Left kidney (tissue), 8 donors: ENCODE measurements at places on chromosomes 12 and 14. TPM values are rescaled to one million over a fixed set of nuclear protein-coding genes. Genes with fewer than 3 reads are reported as not detected.

The ZDHHC22 gene
- 0.57 TPM for polyA plus RNA-seq

The KIF5A gene
- 0.42 TPM for polyA plus RNA-seq

The CLEC4A gene
- polyA plus RNA-seq: 3.5 TPM

The SLC7A8 gene
- polyA plus RNA-seq: 92.4 TPM

The KANSL2 gene
- 63.5 TPM for polyA plus RNA-seq

The AGAP2 gene
- polyA plus RNA-seq: 1.2 TPM

The TAS2R10 gene
- polyA plus RNA-seq: 4.4 TPM

The NFATC4 gene
- 70.3 TPM for polyA plus RNA-seq
